ENCODE measurements at places on chromosomes 12 and 14.

DNA sequence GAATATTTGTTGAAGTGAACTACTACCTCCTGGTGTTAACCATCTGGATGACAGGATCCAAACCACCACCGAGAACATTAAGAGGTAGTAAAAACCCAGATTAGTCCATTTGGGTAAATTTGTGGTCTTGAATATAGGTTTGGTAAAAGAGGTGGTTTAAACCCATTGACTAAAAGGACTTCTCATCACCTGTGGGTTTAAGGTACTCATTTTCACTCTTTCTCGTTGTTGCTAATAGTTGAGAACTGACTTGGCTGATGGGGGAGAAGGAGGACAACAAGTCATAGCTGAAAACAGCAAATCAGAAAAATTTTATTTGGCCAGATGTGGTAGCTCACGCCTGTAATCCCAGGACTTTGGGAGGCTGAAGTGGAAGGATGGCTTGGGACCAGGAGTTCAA is 59.2 kb downstream of the ACADS start:
- no peak for DNase-seq

GRCh38 chr12:56001487-56002100 is 4.5 kb downstream of the SUOX start:
- no peak for DNase-seq

GRCh38 chr14:38941488-38941887 is 161.5 kb downstream of the SEC23A start:
- DNase-seq = no peak

DNA sequence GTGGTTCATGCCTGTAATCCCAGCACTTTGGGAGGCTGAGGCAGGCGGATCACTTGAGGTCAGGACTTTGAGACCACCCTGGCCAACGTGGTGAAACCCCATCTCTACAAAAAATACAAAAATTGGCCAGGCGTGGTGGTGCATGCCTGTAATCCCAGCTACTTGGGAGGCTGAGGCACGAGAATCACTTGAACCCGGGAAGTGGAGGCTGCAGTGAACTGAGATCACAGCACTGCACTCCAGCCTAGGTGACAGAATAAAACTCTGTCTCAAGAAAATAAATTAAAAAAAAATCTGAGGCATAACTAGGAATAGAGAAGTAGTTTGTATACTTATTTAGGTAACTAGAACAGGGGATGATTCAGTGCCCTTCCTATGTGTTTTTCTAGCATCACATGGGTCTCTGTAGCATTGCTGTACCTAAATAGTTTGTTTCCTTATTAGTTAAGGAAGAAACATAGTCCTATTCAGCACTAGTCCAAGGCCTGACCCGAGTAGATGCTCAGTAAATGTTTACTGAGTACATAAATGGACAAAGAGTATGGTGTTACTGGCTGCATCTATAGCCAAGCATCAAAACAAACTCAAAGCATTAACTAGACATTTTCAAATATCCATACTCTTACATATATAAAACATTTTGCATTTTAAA is 21.7 kb downstream of the TAOK3 start:
- DNase-seq = no peak

GRCh38 chr12:52971679-52972329 is 22.9 kb downstream of the KRT18 start:
- no peak for DNase-seq

DNA sequence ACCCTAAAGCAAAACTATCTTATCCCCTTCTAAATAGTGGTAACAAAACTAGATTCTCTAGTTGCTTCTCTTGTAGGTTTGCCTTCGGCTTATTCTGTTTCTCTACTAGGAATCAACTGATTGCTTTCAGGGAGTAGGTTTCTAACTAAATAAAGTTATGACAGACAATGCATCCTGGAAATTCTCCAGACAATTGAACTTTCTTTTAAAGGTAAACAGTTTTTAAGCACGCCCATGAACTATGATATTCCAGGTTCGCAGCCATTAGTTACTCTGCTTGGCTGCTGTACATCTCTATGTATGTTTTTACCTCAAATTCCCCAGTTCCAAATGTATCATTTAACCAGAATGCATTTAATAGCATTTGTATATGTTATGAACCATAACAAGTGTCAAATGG is 23.9 kb downstream of the EIF2S3B start:
- DNase-seq = no peak

GRCh38 chr12:120194226-120194533 is 335 bp downstream of the GCN1 start:
- DNase-seq = no peak

DNA sequence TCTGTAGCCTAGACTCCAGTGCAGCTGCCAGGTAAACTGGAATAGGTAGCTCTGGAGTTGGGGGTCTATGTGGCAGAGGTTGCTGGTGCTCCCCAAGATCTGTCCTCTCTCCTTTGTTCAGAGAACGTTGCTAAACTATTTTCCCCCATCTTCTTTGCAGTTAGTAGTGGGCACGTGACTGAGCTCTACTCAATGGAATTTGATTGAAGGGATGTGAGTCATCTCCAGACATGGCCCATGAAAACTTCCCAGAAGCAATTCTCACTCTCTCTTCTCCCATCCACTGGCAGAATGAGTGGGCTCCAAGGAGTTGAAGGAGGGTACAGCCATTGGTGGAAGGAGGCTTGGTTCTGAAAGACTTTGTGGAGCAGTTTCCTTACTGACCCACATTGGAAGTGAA is 44.0 kb downstream of the PAH start:
- no peak for DNase-seq

DNA sequence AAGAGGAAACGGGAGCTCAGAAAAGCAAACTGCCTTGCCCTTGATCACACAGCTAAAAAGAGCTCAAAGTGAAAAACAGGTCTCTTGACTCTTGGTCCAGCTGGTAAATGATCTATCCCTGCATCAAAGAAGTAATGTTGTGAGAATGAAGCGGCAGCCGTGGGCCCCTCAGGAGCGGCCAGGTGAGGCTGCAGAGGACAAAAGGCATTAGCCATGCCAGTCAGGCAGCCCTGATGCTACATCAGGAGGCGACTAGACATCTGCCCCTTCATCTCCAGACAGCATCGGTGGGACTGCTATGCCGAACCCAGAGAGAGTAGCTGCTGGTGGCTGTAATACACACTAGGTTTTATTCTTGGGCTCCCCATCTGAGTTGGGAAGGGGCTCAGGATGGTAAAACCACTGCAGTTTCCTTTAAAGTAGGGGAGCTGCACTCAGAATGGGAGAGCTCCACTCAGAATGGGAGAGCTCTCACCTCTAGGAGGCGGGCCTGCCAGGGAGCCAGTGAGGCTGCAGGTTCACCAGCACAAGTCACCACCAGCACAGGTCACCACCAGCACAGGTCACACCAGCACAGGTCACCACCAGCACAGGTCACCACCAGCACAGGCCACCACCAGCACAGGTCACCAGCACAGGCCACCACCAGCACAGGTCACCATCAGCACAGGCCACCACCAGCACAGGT is 120.1 kb downstream of the TSPAN9 start:
- DNase-seq = no peak

DNA sequence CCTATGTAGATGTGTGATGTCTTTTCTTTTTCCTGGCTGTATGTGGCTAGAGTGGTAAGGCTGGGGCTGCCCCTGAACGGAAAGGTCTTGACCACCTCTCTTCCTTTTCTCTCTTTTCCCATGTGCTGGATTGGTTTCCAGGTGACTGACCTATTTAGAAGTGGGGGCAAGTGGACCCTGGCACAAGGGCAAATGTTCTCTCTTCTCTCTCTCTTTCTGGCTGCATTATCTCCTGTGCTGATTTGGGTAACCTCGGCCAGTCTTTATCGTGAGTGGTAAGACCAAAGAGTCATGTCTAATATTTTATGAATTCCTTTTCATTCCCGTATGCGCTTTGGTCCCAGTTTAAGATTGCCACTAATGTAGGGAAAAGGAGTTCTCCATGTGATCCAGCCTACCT is 16.2 kb downstream of the ZNF664 start:
- no peak for DNase-seq

DNA sequence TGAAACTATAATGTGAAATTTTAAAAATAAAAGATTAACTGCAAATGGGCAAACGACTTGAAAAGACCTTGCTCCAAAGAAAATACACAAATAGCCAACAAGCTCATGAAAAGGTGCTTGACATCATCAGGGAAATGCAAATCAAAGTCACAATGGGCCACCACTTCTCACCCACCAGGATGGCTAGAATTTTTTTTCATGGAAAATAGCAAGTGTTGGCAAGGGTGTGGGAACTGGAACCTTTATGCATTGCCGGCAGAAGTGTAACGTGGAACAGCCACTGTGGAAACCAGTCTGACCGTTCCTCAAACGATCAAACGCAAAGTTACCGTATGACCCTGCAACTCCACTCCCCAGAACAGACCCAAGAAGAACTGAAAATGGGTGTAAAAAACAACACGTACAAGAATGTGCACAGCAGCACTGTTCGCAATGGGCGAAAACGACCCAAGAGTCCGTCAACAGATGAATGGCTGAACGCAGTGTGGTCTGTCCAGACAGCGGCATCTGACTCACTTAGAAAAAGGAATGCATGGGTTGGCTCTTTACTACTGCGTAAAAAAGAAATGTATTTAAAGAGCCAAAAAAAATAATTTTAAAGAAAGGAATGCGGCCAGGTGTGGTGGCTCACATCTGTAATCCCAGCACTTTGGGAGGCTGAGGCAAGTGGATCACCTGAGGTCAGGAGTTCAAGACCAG is 40.2 kb downstream of the SCARB1 start:
- DNase-seq = no peak

DNA sequence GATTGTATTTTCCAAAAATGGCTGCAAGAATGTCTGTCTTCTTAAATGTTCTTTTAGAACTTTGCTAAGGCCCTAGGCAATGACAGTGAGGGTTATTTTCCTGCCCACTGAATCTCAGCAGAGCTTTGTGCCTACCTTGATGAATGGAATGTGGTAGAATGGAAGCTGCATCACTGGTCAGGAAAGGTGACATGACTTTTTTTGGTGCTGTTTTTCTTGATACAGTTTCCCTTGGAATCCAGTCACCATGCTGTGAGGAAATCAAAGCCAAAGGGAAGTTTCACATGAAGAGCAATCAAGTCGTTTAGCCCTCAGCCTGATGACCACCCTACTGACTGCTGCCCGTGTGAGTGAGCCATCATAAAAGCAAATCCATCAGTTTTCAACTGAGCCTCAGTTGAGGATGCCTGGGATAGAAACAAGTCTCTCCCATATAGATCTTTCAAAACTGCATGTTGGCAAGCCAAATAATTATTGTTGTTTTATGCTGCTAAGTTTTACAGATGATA is 886.0 kb upstream of the FBXO33 start:
- DNase-seq = no peak

DNA sequence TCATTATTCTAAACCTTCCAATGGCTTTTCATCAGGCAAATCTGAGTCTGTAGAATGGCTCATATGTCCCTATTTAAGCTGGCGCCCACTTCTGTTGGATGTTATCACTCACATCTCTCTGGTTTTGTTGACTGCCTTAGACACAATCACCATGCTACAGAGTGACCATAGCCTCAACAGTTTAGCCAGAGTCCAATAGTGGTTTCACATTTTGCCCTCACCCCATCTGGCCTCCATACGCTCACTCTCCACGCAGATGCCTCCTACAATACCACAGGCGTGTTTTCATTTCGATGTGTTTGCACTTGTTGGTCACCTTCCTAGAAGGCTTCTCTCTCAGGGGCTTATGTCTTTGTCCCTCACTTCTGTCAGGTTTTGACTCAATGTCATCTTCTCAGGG is 3.4 kb downstream of the KLRB1 start:
- DNase-seq = no peak

GRCh38 chr12:132132609-132133430 is 11.3 kb downstream of the DDX51 start:
- DNase-seq = no peak

- DNase-seq = no peak
These were observed 4.4 kb downstream of the BLTP3B start for GRCh38 chr12:100138048-100138802.

- no peak for DNase-seq
These were observed 42.0 kb upstream of the GPR68 start for GRCh38 chr14:91286530-91286937.

DNA sequence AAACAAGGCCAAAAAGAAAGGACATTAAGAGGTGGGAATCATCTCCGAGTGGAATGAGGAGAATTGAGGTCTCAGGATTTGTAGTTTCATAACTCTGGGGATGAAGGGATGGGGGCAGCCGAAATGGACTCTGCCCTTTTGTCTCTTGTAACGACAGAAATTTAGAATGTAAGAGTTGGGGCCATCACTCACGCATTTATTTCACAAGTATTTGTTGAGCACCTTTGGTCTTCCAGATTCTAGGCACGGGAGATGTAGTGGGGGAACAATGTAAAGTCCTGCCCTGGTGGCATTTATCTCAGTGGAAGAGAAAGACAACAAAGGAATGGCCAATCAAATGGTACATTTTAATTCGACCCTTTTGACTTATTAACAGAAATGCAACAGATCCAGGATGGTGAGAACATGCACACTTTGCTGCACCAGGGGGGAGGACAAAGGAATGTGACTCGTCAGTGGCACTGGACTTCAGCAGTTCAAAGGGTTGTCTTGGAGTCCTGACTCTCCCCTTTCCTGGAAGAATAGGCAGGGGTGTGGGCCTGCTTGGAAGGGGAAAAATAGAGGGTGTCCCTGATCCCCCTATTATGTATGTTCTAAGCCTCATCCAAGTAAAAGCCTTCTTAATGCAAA is 102.0 kb downstream of the TMEM30B start:
- DNase-seq = no peak

DNA sequence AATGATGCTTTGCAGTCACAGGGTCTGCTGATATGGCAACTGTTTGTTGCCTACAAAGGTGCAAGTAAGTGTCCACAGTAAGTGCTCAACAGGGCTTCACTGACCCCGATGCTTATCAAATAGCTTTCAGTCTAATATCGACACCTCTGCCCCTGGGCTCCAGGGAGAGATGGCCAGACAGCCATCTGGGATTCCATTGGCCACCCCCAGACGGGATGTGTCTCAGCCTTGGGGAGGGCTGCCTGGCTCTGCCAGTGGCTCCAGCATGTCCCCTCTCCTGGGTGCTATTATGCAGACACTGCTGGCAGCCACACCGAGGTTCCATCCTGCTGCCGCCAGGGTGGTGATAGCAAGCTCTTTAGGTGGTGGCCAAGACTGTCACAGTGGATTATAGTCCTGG is 57.4 kb downstream of the DGLUCY start:
- no peak for DNase-seq
